Neural progenitor cell (in vitro differentiated cells): ENCODE measurements at places on chromosomes 7 and 10. TPM values are rescaled to one million over a fixed set of nuclear protein-coding genes. Genes with fewer than 3 reads are reported as not detected.

DNA sequence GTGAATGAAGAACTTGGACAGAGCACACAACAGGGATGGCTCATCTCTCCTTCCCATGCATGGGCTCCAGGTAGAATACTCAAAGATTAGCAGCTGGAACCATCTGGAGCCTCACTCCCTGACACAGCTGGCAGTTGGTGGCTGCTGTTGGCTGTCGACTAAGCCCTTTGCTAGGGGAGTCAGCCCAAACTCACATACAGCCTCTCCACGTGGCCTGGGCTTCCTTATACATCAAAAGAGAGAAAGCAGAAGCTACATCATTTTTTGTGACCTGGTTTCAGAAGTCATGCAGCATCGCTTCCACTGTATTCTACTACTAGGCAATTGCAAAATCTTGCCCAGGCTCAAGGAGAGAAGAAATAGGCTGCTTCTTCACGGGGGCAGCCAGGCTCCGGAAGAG lies 24.4 kb downstream of the ASNS start:
- DNase-seq: no peak

- DNase-seq: no peak
These were observed 97.6 kb downstream of the CUX1 start for GRCh38 chr7:101915000-101915399.

DNA sequence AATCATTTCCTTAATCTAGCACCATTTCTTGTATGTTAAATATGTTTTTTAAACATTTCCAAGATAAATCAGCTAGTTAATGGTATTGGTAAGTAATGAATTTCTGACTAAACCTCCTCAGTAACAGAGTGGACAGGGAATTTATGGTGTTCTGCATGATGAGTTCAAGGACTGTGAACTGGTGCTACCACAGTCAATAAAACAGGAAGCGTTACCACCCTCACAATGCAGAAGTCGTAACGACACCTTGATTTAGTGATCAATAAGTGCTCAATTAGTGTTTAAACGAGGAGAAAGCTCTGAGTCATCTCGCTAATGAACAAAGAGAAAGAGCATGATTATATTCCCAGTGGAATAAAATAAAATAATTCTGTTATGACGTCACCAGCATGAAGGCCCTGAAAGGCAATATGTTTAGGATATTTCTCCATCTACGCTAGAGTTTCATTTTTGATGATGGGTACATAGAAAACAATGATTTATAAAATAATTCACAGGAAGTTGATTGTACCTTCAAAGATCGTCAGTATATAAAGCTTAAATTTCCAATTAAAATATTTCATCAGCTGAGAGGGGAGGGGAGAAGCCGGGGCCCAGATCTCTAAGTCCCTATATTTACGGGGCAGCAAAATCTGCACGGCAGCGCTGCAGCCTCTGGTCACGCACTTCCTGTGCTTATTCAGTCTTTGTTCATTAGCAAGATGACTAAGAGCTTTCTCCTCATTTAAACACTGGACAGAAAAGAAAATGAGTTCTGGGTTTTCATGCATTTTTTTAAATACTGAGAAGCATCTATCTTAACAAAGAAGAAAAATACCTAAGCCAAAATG lies 400.5 kb downstream of the PTPRN2 start:
- no peak for DNase-seq

DNA sequence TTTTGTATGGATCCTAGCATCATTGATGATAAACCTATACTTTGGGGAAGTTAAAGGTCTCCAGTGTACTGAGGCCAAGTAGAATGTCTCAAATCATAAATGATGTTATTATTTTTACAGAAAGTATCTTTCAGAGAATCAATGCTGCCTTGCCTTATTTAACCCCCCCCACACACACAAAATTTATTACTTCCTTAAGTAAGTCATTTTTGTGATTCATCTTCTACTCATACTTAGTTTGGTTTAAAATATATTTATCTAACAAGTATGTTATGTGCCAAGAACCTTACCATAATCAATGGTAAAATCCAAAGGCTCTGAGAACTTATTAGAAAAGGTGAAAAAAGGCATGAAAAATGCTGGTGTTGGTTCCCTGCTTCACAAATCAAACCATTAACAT lies 18.8 kb upstream of the CLDN12 start:
- no peak for DNase-seq

DNA sequence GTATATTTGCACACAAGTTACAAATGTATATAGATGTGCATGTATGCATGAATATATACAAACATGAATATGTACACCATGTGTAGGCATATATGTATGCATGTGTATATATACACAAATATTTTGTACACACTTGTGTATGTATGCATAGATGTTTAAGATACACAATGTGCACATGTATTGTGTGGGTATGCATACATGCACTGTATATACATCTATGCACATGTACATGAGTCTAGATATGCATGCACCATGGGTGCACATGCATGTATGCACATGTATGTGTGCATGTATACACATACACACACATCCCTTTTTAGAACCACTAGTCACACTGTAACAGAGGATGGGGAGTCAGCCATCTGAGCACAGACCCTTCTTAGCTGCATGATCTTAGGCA lies 249.4 kb downstream of the COBL start:
- no peak for DNase-seq

- peak; percentile 75 for DNase-seq
These were observed 284.3 kb downstream of the SORCS3 start for GRCh38 chr10:104925232-104925851.

- DNase-seq: no peak
These were observed 199.2 kb upstream of the BMPER start for GRCh38 chr7:33706186-33706585.

- no peak for DNase-seq
These were observed 4.0 kb upstream of the GIMAP8 start for GRCh38 chr7:150446288-150446938.

DNA sequence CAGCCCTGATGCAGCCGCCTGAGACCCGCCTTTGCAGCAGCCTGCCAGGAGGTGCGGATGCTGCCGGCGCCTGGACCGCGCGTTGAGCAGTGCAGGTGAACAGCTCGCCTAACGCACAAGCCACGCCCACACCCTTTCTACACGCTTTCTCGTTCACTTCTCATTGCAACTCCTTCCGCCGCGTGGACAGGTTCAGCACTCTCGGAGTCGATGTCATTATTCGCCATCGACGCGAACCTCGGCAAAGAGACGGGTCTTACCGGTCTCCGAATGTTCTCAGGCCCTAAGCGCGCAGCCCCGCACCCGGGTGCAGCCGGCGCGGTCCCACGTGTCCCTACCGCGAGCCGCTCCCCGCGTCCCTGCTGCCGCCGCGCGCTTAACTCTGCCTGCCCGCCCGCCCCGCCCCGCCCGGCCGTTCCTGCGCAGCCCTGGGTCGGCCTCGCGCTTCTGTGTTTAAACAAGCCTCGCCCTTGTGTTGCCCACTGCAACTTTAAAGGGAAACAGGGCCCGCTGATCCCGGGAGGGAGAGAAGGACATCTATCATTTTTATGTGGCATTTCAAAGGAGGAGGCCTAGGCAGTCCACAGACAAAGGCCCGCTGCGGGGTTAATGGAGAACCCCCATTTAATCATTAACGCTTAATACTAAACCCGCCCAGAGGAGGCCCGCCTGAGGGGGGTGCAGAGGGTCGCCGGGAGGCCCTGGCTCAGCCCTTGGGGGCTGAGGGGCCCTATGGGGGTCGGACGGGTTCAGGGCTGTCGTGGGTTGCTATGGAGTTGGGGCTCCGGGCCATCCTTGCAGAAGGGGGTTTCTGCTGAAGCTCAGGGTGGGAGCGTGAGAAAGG lies 128.5 kb downstream of the WDR11 start:
- peak; percentile 75 for DNase-seq

DNA sequence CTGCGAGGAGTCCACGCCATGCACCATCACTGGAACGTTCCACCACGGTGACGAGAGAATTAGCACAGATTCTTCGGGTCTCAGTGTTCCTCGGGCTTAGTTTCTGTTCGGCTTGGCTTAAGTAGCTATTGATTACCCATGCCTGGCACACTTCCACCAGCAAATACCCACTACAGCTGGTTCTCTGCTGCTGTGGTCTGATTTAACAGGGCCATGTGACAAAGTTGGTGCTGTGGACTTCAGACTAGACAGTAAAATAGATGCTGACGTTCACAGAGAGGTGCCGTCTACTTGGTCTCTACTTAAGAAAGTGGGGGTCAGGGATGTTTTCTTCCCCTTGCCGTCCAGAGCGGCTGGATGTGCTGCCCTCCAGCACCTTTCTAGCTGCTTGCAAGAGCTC lies 11.6 kb downstream of the GNA12 start:
- no peak for DNase-seq

DNA sequence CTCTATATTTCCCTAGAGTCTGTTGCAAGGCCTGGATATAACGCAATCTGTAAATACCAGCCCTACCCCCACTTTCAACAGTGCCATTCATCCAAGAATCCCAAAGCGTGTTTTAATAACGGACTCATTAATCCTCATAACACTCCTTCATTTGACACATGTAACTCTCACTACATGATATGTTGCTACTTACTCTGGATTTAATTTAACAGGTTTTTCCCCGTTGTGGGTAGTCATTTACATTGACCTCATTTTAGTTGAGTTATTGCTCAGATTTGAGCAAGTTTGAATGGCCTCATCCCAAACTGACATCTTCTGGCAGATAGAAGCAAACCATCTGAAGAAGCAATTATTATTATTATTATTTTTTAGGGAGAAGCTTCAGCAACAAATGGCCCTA lies 125.4 kb upstream of the NPVF start:
- DNase-seq: no peak

DNA sequence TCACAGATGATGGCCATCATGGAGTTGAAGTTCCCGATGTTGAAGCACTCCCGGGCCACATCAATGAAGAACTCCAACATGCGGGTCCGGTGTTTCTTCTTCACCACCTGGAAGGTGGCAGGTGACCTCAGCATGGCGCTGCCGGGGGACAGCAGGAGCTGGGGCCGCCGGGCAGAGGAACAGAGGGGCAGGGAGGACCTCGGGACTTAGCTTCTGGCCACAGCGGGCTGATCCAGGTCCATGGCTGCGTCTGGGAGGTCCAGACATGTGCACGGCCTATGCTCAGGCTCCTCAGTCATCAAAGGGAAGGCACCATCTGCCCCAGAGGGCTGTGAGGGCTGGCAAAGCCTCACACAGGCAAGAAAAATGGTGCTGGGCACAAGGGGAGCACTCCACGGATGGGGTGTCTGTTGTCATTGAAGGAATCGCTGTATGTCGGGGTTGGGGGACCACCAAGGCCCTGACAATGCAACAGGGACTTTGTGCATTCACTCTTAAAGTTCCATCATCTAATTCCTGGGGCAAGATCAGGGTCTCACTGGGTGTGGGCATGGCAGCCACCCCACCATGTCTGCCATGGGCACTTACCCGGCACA lies 60.9 kb downstream of the CSGALNACT2 start:
- DNase-seq: no peak

DNA sequence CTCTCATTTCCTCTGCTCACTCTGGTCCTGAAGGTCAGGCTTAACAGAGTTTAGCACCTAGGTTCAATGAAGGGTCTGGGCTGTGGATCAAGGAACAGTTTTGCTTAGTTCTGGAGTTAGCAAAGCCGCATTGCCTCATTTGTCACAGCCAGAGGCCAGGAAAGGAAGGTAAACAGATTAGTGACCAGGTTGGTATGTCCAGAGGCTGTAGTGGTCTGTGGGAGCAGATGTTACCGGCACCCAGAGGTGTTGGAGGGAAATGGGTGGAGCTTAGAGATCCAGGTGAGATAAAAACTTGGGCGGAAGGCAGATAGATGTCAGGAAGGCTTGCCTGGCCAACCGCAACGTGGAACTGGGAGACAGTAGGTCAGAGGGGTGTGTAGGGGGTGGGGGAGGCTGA lies 36.6 kb upstream of the ZMIZ2 start:
- no peak for DNase-seq

DNA sequence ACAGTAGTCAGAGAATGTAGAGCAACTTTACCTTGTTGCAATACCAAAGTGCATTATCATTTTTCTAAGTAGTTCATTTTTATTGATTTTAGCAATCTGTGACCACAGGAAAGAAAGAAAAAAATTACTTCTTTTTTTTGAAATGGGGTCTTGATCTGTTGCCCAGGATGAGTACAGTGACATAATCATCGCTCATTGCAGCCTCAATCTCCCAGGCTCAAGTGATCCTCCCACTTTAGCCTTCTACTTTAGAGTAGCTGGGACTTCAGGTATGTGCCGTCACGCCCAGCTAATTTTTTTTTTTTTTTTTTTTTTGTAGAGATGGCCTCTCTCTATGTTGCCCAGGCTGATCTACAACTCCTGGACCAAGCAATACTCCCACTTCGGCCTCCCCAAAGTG lies 11.4 kb upstream of the OAT start:
- no peak for DNase-seq

GRCh38 chr7:20395104-20395503 lies 64.4 kb downstream of the ITGB8 start:
- no peak for DNase-seq

DNA sequence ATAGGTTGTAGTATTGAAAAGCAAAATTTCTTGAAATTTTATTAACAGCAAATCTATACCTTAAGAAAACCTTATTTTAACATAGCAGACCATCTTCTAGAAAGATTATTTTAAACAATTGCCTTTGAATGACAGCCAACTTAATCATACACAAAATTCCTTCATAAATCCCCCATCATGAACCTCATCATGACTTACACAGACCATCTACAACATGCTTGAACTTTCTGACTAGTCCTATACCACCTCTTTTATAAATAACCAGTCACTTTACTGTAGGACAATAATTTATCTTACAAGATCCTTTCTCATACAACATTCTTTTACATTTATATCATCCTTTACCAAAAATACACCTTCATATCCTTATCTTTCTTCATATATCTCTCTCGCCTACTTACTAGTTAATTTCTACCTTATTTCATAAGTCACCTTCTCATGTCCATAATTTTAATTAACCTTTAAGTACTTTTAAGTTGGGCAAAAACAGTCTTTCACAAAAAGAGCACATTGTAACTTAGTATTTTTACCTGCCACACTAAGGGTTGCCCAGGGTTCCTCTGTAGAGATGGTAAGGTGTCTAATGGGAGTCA lies 16.6 kb upstream of the PTN start:
- DNase-seq: peak; percentile 42

GRCh38 chr7:105345725-105346124 lies 43.0 kb downstream of the SRPK2 start:
- DNase-seq: no peak

PHTF2 gene
- 33.0 and 38.6 TPM in 2 replicates for total RNA-seq

SGPL1 gene
- total RNA-seq: 51.5 and 53.6 TPM in 2 replicates

COL26A1 gene
- 26.7 and 80.0 TPM in 2 replicates for total RNA-seq

CYP2C8 gene
- 1.1 and 2.8 TPM in 2 replicates for total RNA-seq

TLL2 gene
- total RNA-seq: 0.22 and 1.3 TPM in 2 replicates

PRLHR gene
- not detected in 2 replicates for total RNA-seq

CH25H gene
- total RNA-seq: not detected in 2 replicates

SPDYE5 gene
- not detected in 2 replicates for total RNA-seq

GAD2 gene
- 0.41 and 0.74 TPM in 2 replicates for total RNA-seq
